Stimulated activated CD8-positive, alpha-beta memory T cell treated with anti-CD3 and anti-CD28 coated beads, Interleukin-15, amount 100 ng/mL, for 24 hours (primary cell): ENCODE measurements at places on chromosomes 11 and 22.

DNA sequence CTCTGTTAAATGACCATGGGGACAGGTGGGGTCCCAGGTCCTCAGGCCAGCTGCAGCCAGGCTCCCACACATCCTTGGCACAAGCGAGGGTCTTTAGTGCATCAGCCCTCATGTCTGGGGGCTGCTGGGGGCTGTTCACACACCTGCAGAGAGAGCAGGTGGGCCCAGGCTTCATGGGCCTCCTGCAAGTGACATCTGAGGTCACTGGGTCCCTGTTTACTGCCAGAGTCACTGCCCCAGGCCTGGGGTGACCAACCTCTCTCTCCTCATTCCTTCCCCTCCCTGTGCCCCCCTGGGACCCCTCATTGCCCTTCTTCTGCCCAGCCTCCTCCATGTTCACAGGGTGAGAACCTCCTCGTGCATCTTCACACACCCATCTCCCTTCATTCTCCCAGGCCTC, 92.4 kb downstream of the RTL6 start:
- no peak for DNase-seq

DNA sequence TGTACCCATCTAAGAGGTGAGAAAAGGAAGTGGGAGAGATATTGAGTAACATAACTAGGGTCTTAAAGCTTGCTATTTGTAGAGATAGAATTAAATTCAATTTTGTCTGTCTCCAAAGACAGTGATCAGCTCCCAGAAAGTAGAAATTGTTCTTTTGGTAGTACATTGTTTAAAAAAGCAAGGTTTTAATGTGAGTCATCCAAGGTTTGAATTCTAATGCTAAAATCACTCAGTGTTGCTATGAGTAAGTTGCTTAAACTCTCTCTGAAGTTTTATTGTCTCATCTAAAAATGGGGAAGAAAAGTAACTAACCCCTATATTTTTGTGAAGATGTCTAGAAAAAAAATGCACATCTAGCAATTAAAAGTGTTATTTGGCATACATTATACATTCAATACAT, 1004.5 kb upstream of the CCDC90B start:
- DNase-seq, result no peak

- no peak for DNase-seq
These were observed 593 bp downstream of the FAM118B start for GRCh38 chr11:126212089-126212660.

DNA sequence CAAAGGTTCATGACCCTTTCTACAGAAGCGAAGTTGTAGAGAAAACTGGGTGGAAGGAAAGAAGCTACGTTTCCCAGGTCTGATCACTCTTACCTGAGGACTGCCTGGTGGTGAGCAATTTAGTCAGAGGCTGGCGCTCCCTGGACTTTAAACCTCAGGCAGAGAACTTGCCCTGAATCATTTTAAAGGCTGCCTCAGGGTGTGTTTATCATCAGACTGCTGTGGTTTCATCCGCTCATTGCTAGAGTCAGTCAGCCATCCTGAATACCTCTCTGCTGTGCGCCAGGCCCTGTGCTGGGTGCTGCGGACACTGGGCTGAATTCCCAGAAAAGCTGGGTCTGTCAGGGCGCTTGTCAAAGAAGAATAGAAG, 2.7 kb downstream of the DTX4 start:
- no peak for DNase-seq

- DNase-seq, result no peak
These were observed 67.1 kb downstream of the PIWIL3 start for GRCh38 chr22:24707470-24707801.

- DNase-seq, result no peak
These were observed at the start of gene TMEM45B for GRCh38 chr11:129815596-129816461. Gene TMEM45B, plus strand, starts transcription at chr11:129815848. Its CDS starts 36,635 bp downstream, at chr11:129852483.

GRCh38 chr11:109708184-109708583, 286.2 kb downstream of the C11orf87 start:
- DNase-seq, result no peak
